Gastrocnemius medialis (tissue), 4 donors: ENCODE measurements at places on chromosomes 1 and 21. TPM values are rescaled to one million over a fixed set of nuclear protein-coding genes. Genes with fewer than 3 reads are reported as not detected.
A peak's percentile ranks its signal among the peaks of the same experiment; 100 is the strongest.

DNA sequence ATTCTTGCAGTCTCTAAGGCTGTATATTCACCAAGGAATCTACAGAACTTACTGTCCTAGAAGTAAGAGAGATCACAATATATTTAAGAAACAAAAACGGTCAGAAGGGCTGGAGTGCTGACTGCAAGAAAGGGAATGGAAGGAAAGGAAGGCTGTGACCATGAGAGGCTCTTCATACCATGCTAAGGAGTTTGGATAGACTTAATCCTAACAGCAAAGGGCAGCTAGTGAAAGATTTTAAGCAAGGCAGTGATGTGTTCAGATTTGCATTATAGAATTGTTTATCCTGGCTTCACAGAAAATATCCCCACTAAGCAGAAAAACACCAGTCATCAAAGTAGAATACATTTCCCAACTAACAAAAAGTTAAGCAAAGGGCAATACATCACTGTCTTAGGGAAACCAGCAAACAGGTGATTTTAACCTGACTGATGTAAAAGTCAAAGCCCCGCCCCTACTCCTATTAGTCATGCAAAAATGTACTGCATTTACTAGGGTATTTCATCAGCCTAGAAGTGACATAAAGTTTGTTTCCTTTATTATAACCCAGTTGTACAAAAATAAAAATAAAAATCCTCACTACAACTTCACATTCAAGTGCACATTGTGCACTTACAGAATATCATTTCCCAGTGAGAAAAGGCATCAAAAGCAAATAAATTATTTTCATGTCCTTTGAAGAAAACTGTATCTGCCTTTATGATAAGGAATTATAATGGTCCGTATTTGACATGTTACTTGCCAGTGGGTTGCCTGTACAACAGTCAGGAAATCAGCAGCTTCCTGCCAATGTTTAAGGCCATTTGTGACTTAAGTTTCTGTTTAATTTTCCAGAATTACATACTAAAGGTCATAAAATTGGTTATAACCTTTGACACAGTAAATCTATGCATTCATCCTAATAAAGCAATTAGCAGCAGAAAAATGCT, 17.2 kb downstream of the JAK1 start:
- H3K27me3 ChIP-seq = no peaks in the 10 kb centered on the region
- H3K4me1 ChIP-seq = peaks cover 86% of the 10 kb centered on the region
- H3K36me3 ChIP-seq = no peaks in the 10 kb centered on the region
- no peak overlapping the region for H3K4me3 ChIP-seq
- no peak for DNase-seq

GRCh38 chr1:160708118-160708517, 3.5 kb downstream of the CD48 start:
- H3K27me3 ChIP-seq = no peaks in the 10 kb centered on the region
- no peaks in the 10 kb centered on the region for H3K4me1 ChIP-seq
- H3K36me3 ChIP-seq = no peaks in the 10 kb centered on the region
- no peak for DNase-seq
- H3K4me3 ChIP-seq = no peak overlapping the region

- H3K27me3 ChIP-seq = no peaks in the 10 kb centered on the region
- no peaks in the 10 kb centered on the region for H3K4me1 ChIP-seq
- no peak overlapping the region for H3K27ac ChIP-seq
Observed at GRCh38 chr1:157937744-157938143, 55.7 kb upstream of the KIRREL1 start.

DNA sequence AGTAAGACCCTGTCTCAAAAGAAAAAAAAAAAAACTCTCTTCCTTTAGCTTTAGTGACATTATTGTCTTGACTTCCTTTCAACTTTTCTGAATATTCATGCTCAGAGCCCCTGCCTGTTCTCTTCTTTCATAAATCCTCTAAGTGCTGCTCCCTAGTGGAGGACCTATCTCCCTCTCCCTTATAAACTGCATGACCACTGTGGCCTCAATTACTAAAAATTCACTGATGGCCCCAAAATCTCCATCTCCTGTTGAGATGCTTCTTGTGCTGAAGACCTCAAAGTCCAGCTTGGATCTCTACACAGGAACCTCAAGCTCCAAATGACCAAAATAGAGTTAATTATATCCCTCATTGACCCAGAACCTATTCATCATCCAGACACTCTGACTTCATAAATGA, 7.8 kb downstream of the ITLN1 start:
- H3K27me3 ChIP-seq = no peaks in the 10 kb centered on the region
- no peaks in the 10 kb centered on the region for H3K4me1 ChIP-seq
- DNase-seq = no peak
- H3K36me3 ChIP-seq = no peaks in the 10 kb centered on the region
- H3K27ac ChIP-seq = no peak overlapping the region
- H3K4me3 ChIP-seq = no peak overlapping the region

DNA sequence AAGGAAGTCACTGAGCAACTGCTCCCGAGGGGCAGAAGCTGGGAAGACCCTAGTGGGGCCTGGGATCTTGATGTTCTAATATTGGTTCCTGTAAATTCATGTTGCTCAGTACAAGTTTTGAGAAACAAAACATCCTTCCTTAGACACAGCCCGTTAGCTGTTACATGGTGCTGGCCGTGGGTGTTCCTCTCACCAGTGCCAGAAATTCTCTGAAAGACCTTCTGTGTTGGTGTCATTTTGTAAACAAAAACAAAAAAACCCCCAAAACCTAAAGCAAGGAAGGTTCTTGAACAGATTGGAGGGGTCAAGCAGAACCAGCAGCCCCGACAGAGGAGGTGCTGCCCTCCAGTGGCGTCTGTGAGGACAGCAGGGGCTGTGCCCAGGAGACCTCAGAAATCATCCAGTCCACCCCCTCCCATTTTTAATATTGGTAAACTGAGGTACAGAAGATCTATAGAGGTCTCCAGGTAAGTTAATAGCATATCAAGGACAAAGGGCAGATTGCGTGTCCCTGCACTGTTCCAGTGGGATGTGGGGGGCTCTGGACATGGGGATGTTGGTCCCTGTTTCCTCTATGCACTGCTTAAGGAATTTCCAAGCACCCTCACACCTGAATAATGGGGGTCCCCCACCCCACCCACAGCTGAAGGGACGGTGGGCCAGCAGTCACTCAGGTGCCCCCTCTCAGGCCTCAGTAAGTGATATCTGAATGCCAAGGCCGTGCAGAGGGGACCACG, 38.2 kb downstream of the SLC2A7 start:
- no peaks in the 10 kb centered on the region for H3K27me3 ChIP-seq
- DNase-seq = peak; percentile 37
- H3K27ac ChIP-seq = no peak overlapping the region
- peaks cover 3% of the 10 kb centered on the region for H3K4me1 ChIP-seq
- no peak overlapping the region for H3K4me3 ChIP-seq

The CFHR3 gene
- total RNA-seq = 1.5 TPM

The TNFRSF9 gene
- total RNA-seq = 0.05 TPM
